ENCODE measurements at places on chromosomes 12 and 14. TPM values are rescaled to one million over a fixed set of nuclear protein-coding genes. Genes with fewer than 3 reads are reported as not detected.

TAS2R42 gene
- total RNA-seq, result not detected

KRT72 gene
- 0.31 TPM for total RNA-seq

PPFIA2 gene
- total RNA-seq, result not detected

ESR2 gene
- total RNA-seq, result 1.0 TPM

PRIMA1 gene
- not detected for total RNA-seq

RAB2B gene
- total RNA-seq, result 45.4 TPM

All from activated T-cell treated with anti-CD3 and anti-CD28 coated beads, Interleukin-2, amount 50 U/mL, for 72 hours (primary cell).